ENCODE measurements at places on chromosomes 6 and 20. TPM values are rescaled to one million over a fixed set of nuclear protein-coding genes. Genes with fewer than 3 reads are reported as not detected.

The TP53TG5 gene
- not detected for total RNA-seq

The TBP gene
- total RNA-seq: 15.5 TPM

The IRF4 gene
- not detected for total RNA-seq

The SALL4 gene
- 0.41 TPM for total RNA-seq

The TUBB gene
- total RNA-seq: 1,325 TPM

The HLA-DMA gene
- 0.82 TPM for total RNA-seq

The DDO gene
- 0.41 TPM for total RNA-seq

The NHSL1 gene
- 71.3 TPM for total RNA-seq

The SIRPD gene
- not detected for total RNA-seq

The DUSP15 gene
- 9.8 TPM for total RNA-seq

DNA sequence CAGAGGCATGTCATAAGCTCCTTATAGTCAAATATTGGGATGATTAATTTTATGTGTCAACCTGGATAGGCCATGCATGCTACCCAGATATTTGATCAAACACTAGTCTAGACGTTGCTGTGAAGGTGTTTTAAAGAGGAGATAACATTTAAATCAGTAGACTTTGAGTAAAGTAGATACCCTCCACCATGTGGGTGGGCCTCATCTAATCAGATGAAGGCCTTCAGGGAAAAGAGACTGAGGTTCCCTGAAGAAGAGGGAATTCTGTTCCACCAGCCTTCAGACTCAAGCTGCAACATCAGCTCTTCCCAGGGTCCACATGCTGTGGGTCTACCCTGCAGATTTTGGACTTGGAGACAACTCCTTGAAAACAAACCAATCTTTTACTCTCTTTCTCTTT lies 11.4 kb upstream of the NEDD9 start:
- no peak for DNase-seq

- DNase-seq: no peak
Observed at GRCh38 chr20:57680131-57680716, 29.6 kb downstream of the PMEPA1 start.

- no peak for DNase-seq
Observed at GRCh38 chr6:160298121-160298520, 39.5 kb upstream of the SLC22A2 start.

DNA sequence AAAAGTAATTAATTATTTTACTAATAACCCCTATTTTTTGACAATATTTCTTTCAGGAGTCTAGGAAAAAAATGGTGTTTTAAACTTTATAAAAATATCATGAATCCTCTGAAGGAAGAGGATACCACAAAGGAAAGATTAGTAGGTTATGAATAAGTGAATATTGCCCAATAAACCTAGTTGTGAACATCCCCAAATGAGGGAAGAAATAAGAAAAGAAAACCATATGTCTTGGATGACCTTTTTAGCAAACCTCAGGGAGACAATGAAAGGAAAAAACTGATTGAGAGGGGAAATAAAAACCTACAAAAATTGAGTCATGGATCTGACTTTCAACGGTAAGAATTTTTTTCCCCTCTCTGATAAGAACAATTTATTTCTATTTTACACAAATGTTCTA lies 34.4 kb downstream of the TENT5A start:
- DNase-seq: no peak

- DNase-seq: no peak
Observed at GRCh38 chr20:51480507-51481270, 61.8 kb downstream of the NFATC2 start.

- no peak for DNase-seq
Observed at GRCh38 chr20:34165018-34165619, 53.1 kb upstream of the EIF2S2 start.

GRCh38 chr6:111015389-111016124 lies 33.7 kb downstream of the RPF2 start:
- no peak for DNase-seq

DNA sequence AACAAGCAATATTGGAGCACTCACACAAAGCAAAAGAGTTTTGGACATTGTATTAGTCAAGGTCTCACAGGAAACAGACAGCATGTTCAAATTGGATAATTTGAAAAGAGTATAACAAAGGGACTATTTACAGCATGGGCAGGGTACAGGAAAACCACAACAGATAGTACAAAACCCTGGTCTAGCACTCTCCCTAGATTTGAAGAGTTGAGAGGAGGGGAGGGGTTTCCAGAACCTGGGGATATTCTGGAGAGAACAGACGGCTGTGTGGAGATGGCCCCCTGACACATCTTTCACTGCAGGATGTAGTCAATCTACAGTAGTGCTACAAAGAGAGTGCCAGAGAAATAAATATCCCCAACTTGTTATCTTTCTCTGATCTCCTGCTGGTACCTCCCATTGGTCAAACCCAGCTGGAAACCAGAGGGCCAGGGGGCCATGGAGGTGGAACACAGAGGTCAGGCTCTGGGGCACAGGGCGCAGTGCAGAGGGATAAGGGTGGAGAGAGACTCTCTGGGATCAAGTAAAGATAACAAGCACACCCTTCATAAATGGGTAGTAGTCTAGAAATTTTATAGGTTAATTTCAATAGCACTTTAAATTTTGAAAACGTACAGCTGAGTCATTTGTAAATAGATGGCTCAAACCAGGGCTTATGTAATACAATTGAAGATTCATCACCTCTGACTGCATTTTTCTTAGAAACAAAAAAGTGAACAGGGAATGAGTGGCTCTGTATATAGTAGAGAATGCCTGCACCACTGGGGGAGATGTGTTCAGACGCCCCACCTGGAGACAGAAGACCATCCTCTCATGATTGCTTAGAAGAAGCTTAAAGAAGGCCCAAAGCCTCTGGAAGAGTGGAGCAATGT lies 25.7 kb downstream of the RCAN2 start:
- DNase-seq: no peak

- no peak for DNase-seq
Observed at GRCh38 chr20:12978126-12978394, 30.7 kb upstream of the SPTLC3 start.

DNA sequence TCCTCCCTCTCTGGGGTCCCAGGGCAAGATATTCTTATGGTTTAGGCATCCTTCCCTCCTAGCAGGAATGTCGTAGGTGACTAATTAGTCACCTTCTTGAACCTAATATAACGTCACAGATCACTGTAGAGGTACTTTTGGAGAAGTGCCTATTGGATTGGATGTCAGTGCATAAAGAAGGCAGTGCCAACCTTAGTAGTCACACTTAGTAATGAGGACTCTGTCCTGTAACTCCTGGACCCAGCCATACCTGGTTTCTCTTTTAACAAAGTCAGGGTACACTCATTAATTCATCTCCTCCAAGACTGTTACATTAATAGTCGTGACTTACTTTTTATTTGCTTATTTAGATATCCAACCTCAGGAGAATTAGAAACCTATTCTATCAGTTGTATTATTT lies 20.0 kb downstream of the VTA1 start:
- no peak for DNase-seq

- no peak for DNase-seq
Observed at GRCh38 chr6:3797231-3798054, 45.9 kb upstream of the PXDC1 start.

GRCh38 chr20:61800359-61801064 lies 265.2 kb downstream of the TAF4 start:
- DNase-seq: no peak

- DNase-seq: no peak
Observed at GRCh38 chr6:84227044-84227433, 404 bp downstream of the CEP162 start.

- no peak for DNase-seq
Observed at GRCh38 chr6:72371473-72371872, 250.4 kb upstream of the KCNQ5 start.

GRCh38 chr20:63934271-63935068 lies 21.7 kb downstream of the UCKL1 start:
- no peak for DNase-seq

GRCh38 chr6:137723273-137724017 lies 143.6 kb upstream of the TNFAIP3 start:
- no peak for DNase-seq

DNA sequence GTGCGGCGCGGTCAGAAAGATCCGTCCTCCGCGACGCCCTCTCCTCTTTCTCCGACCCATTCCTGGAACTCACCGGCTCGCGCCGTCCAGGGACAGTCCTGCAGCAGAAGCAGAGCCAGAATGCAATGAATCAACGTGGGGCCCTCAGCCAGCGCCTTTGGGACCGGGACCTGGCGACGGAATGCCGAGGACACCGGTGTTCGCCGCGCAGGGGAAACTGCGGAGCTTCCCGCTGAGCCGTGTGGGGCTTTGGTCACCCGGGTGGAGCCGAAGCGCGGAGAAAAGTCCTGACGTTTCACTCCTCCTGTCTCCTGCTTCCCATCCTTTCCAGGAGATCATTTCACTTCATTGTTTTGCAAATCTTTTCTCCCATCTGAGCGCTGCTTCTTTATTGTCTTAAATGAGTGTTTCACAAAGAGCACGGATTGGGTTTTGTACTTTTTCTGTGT lies 26.5 kb downstream of the ULBP1 start:
- no peak for DNase-seq

DNA sequence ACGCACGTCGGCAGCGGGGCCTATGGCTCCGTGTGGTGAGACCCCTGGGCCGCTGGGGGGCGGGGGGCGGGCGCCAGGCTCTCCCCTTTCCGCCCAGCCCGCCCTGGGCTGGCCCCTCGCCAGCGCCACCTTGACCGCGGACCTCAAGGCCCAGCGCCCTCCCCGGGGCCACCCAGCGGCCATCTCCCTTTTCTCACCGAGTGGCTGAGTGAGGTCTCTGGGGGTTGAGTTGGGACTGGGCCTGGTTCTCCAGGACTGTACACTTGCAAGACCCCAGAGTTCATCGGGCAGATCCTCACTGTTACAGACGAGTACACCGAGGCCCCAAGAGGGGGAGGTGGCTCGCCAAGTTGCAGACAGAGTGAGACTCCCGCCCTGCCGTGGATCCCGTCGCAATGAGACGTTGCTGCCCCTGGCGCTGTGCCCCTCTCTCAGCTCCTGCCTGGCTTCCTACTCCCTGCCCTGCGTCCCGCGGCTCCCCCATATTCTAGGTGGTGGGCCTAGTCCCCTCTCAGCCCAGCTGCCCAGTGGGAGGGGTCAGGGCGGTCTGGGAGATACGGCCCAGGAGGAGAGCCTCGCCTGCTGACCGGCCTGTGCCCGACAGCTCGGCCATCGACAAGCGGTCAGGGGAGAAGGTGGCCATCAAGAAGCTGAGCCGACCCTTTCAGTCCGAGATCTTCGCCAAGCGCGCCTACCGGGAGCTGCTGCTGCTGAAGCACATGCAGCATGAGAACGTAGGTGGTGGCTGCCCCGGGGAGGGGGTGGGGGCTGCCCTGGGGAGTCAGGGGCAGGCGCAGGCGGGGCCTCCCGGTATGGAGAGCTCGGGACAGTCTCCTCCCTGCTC lies 576 bp downstream of the MAPK13 start:
- no peak for DNase-seq

DNA sequence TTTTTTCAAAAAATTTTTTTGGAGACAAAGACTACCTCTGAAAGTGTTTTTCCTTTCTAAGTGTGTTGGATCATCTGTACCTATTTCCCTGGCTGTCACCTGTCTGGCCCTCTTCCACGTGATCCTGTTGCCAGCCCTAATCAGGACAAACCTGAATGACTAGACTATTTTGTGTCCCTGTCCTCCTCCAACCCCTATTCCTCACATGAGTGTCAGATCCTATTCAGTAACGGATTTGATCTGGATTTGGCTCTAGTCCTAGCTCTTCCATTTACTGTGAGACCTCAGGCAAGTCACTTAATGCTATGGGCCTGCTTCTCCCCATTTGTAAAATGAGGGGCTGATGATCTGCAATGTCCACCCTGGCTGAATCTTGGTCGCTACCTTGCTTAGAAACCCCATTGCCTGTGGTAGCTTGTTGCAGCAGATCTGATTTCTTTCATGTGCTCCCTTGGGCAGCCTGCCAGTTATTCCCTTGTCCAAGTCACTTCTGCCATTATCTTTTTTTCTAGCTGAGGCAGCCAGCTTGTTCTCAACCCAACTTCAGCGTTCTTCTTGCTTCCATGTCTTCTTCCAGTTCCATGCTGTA lies 4.8 kb downstream of the PHF20 start:
- DNase-seq: no peak

DNA sequence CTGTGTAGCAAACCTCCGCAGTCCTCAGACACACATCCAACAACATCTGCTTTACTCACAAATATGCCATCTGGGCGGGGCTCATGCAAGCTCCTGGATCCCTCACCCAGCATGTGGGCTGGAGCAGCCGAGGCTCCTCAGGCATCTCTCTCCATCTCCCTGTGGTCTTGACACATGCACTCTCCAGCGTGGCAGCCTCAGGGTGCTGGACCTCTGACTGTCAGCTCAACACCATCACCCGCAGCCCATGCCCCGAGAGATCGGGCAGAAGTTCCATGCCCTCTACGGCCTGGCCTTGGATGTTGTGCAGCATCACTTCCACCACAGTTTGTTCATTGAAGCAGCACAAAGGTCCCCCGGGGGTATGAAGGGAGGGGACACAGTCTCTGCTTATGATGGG lies 32.6 kb upstream of the CD93 start:
- DNase-seq: no peak
